ENCODE measurements at places on chromosomes 5 and 9.

- no peak for DNase-seq
Observed at GRCh38 chr5:146940295-146940694, 61.7 kb upstream of the PPP2R2B start.

GRCh38 chr5:150114773-150115408 is 28.5 kb upstream of the CSF1R start:
- no peak for DNase-seq

DNA sequence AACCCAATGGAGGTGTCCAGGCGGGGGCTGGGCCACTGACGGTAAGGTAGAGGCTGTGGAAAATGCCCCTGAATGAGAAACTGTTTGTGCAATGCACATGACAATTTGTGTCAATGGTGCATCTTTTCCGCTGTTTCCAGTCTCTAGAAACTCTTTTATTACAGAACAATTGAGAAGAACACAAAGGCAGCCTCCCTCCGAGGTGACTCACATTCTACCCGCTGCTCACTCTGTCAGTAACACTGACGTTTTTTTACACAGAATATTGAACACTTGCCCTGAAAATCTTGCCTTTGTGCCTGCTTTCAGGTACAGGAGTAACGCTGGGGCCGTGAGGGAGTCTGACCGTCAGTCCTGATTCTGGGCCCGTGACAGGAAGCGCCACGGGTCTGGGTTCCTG is 11.7 kb upstream of the TENT4A start:
- DNase-seq = no peak

- no peak for DNase-seq
Observed at GRCh38 chr5:15249152-15249551, 250.8 kb upstream of the FBXL7 start.

DNA sequence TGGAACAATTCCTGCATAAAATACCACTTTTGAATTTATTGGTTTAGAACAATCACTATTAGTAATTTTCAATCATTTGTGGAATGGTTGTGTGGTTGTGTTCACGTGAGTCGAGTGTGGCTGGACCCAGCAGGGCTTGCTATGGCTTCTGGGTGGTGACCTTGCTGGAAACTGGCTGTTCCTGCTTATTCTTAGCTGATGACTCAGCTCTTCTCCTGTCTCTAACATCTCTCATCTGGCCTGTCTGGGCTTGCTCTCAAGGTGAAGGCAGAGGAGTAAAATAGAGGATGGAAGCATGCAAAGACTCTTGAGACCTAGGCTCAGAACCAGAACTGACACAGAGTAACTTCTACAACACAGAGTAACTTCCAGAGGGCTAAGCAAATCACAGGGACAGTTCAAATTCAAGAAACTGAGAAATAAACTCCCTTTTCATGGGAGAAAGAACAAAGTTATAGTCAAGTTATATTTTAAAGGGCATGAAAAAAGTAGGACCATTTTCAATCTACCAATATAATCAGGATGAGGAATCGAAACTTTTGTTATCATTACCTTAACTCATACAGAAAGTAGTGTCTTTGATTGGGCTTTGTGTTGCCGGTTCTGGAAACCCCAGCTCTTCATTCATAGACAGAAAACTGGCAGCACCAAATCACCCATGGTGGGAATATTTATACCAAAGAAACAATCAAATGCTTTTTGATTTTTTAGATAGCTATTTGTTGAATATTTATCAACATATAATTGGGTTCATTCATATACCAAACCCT is 665.1 kb downstream of the CDH18 start:
- DNase-seq = no peak

Data from DMS153 (cell line).